ENCODE measurements at places on chromosomes 6 and 20.

- DNase-seq: no peak
These were observed 348.9 kb downstream of the NRN1 start for GRCh38 chr6:5657684-5658430.

DNA sequence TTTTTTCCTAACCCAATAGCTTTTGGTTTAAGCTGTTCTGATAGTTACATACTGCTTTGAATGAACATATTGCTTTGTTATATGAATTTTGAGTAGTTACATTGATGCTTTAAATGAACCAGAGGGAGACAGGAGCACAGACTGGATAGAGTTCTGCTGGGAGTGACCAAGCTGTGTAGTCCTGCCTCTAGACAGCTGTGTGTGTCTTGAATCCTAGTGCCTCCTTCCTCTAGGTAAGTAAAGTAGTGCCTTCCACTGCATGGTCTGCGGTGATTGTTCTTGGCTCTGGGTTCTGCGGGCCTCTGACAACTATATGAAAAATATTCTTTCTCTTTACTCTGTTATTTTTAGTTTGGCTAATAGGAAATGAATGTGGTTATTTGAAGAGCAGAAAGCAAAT lies 46.0 kb upstream of the ADGRG6 start:
- no peak for DNase-seq

DNA sequence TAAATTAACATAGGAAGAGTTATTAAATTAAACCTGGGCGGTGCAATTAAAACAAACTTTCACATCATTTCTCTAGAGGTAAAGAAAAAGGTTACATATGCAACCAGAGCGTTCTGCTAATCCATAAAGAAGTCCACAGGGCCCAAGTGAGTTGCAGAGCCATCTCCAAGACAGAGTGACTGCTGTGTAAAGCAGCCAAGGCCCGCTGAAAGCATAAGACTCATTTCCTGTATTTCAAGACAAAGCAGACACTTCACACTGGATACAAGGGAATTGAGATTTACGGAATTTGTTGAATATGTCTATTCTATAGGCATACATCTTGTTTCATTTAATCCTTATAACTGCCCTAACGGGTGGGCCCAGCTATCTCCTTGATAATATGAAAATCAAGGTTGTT lies 422.8 kb downstream of the CBLN4 start:
- no peak for DNase-seq

- no peak for DNase-seq
These were observed 7.4 kb downstream of the LRRN4 start for GRCh38 chr20:6046432-6046831.

- no peak for DNase-seq
These were observed 45.6 kb upstream of the SLC22A1 start for GRCh38 chr6:160076009-160076408.

DNA sequence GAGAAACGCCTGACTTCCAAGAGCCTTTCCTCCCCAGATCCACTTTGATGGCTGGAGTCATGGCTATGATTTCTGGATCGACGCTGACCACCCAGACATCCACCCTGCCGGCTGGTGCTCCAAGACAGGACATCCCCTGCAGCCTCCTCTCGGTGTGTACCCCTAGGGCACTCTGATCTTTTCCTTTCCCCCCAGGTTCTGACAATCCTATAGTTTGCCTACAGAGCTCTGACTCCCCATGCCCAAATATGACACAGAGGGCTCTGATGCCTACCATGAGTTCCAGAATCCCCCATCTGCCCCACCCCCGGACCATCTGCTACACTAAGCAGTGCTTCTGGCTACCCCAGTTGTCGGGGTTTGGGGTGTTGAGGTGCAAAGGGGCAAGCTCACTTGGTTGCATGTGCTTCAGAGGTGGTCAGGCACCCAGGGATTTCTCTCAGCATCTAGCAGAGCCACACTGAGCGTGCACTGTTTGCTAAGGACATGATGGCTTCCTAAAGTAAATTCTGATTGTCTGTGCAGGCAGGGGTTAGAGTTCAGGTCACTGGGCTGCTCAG lies 24.0 kb upstream of the SGK2 start:
- DNase-seq: no peak

- no peak for DNase-seq
These were observed 672 bp downstream of the CARMIL1 start for GRCh38 chr6:25279748-25280343.

- DNase-seq: no peak
These were observed 110.6 kb downstream of the PREX1 start for GRCh38 chr20:48717095-48717672.

DNA sequence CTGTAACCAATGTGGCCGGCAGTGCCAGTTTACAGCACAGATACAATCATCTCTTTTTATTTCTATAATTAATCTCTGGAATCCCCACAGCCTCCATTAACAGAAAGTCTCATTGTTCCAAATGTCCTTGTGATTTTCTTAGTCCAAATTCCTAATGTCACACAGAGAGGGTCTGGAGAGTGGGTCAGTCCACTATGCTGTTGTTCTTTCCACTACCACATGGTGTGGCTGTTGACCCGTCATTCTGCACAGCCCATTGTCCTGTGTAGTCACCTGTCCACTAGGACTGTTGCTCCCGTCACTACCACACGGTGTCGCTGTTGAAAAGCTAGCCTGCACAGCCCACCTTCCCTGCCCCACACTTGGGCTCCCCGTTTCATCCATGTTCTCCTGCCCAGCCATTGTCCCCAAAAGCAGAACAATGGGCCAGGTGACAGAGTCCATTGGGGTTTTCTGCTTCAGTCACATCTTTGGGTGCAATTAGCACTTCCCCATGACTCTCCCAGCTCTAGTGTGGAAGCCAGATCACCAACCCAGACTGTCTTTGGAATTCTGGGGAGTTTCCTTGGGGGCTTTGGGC lies 8.6 kb upstream of the LBP start:
- DNase-seq: no peak

- no peak for DNase-seq
These were observed 50.7 kb upstream of the PLEKHG1 start for GRCh38 chr6:150549007-150549406.

- no peak for DNase-seq
These were observed 3.0 kb upstream of the CDH26 start for GRCh38 chr20:59955131-59955796.

- DNase-seq: no peak
These were observed 1338.2 kb upstream of the GJE1 start for GRCh38 chr6:140794544-140794943.

GRCh38 chr6:41715795-41716515 lies 19.5 kb downstream of the TFEB start:
- no peak for DNase-seq

GRCh38 chr20:13340088-13340487 lies 119.0 kb downstream of the ISM1 start:
- DNase-seq: no peak

GRCh38 chr6:3229566-3230178 lies 2.2 kb upstream of the TUBB2B start:
- no peak for DNase-seq

DNA sequence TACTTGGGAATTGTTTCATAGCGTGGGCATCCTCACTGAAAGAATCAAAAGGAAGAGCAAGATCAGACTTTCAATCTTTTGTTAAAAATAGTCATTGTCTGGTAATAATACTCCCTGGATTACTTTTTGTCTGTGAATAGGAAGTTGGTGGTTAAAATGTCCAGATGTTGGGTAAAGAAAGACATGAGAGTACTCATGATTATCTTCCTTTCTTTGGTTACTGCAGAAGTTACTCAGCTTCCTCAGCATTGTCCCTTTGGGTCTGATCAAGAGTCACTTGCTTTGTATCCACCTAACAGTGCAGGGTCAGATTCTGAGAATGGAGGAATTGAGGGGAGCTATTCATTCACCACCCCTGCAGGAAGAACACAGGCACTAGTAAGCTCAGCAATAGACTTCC lies 54.6 kb downstream of the RIN2 start:
- DNase-seq: no peak

GRCh38 chr20:52481443-52481842 lies 289.9 kb upstream of the ZFP64 start:
- DNase-seq: no peak

DNA sequence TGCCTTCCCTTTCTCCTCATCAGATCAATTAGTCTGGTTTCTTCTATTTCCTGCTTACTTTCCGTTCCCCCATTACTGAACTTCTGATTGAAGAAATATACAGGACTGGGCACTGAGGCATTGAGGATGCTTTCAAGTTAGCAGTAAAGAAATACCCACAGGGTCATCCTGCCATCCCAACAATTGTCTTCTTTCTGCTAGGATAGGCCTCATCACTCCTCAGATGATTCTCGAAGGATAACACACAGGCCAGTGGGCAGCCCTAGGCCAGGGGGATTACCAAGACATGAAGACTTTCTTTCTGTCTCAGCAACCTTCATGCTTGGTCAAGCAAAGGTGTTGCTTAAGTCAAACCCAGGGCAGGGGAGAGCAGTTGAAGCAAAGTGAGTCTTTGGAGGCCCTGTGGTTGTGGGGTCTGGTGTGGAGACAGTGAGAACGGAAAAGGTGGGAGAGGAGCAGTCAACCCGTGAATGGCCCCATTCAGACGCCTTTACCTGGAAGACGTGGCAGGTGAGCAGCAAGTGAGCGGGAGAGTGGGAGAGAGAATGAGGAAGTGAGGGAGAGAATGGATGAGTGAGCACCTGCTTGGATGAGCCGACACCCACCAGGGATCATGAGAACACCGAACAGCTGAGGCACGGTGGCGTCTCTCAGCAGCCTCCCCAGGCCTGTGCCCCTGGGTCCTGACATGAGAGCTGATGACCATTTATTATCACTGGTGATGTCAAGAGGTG lies 462.9 kb downstream of the PREX1 start:
- no peak for DNase-seq

- no peak for DNase-seq
These were observed 1.5 kb downstream of the SLC9A8 start for GRCh38 chr20:49814057-49814694.

GRCh38 chr20:6122111-6122872 lies 538 bp downstream of the FERMT1 start:
- DNase-seq: no peak

DNA sequence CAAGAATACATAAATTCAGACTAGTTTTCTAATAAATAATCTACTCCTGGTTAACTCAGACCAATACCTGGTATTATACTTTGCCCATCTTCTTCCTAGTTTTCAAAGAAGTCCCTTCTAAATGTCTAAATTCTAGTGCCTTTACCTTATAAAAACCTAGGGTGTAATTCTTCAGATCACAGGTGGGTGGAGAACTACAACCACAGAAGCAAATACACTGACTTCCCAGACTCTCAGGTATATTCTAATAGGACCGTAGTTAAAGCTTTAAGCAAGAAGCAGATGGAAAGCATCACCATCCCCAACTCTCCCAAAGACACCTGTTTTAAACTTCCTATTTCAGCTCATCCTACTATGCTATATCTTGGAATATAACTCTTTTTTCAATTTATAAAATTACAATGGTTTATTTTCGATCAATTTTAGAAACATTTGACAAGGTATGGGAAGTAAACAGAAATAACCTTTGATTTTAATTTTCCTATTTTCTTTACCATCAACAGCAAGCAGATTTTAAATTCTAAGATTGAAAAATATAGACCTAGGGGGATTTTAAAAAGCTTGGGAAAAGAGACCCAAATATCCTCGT lies 15.8 kb downstream of the MAN1A1 start:
- no peak for DNase-seq

DNA sequence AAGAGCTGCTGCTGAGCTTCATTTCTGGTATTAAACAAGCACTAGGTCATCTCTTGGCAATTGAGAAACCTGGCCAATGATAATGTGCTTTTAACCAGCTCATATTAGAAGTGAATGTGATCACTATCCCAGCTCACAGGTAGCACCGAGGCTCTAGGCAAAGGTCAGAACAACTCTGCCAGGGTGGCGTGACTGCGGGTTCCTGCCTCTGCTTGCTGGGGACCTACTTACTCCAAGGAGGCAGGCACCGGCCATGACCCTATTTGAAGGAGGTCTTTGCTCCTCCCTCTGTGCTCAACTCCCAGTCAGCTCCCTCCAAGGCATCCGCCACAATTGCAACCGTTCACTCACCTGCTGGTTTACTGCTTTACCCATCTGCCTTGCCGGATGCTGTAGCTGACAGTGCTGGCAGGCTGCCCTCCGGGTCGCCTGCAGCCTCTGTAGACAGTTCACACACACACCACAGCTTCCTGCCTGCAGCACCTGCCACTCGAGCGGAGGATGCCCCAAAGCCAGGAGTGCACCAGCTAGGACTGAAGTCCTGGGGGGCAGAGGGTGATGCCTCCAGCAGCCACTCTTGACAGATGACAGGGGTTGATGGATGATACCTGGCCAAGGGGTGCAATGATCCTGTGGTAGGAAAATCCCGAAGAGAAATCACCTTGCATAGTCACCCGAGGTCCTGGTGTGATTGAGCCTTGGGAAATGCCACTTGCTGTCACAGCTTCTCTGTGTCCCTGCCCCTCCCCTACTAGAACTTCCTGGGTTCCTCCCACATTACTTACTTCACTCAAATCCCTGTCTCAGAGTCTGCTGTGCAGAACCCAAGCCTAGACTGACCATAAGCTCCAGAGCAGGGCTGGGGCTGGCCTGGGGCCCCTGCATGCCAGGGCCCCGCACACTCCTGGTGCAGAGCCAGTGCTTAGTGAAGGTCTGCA lies 8.8 kb upstream of the VSX1 start:
- DNase-seq: no peak

DNA sequence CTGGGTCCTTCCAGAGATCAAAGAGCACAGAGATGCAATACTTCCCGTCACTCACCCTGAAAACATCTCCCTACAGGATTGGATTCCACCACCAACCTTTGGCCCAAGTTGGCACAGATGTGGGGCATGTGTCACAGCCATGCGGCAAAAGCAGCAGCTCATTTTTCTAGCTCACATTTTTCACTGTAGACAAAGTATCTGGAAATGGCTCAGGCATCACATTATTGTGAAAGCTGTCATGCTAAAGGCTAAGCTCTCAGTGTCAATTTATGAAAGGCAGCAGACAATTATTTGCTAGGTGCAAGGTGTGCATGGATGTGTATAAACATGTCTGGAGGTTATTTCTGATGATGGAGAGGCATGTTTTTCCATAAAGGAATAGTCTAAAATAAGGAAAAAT lies 248.8 kb upstream of the PRND start:
- no peak for DNase-seq

DNA sequence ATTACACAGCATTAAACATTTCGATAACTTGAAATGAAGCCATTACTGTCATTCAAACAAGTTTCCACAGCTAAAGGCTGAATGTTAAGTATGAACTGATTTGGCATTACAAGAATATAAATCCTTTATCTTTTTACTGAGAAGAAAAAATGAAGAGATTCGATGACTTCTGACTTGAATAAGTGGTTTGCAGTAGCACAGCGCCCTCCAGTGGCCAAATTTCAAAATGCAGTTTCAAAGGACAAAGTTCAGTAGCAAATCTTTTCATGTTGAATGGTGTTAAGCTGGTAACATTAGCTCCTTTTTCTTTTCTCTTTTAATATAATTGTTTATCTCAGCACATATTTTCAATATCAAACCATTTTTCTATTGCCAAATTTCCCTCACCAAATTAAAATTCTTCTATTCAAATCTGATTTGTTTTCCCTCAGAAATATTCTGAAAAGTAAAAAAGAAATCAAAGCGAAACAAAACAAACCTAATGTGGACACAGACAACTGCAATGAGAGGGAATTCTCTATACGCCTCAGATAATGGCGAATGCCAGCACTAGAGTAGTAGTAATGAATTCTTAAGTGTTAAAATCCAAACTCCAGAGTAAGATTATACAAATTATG lies 145.7 kb downstream of the BTBD9 start:
- no peak for DNase-seq
